Stimulated activated effector memory CD8-positive, alpha-beta T cell treated with anti-CD3 and anti-CD28 coated beads, Interleukin-12 subunit alpha, Interleukin-12 subunit beta, amount 100 ng/mL, for 72 hours (primary cell): ENCODE measurements at places on chromosomes 5 and 9.

- DNase-seq = no peak
Measured at GRCh38 chr5:52800394-52801213, 12.9 kb downstream of the ITGA1 start.

- no peak for DNase-seq
Measured at GRCh38 chr5:157485811-157486210, 25.8 kb downstream of the NIPAL4 start.

DNA sequence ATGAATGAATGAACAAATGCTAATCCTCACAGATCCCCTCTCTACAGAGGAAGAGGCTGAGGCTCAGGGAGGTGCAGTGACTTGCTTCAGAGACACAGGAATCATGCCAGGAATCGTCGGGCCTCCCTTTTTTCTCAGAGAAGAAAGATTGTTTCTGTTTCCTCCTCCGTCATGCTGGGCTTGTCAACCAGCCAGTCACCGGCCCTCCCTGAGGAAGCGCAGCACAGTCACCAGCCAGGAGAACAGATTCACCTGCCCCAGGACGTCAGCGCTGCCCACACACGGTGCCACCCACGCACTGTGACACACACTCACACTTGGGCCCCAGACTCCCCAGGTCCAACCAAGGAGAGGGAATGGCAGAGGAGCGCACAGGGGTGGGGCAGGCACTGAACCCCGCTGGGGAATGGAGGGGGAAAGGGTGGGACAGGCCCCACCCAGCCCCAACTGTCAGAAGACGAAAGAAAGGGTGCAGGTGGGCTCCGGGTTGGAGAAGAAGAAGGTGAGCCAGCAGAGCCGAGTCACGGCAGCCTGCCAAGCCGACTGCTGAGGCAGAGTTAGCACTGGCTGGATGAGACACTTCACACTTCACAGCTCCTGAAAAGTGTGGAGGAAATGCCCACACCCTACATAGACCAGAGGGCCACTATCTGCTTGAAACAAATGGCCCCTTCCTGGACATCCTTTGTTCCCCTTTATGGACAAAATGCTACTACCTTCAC lies 13.8 kb upstream of the ERGIC1 start:
- no peak for DNase-seq

GRCh38 chr5:51731421-51732029 lies 348.3 kb downstream of the ISL1 start:
- no peak for DNase-seq

GRCh38 chr9:114666851-114667250 lies 9.2 kb upstream of the TEX53 start:
- DNase-seq = no peak

DNA sequence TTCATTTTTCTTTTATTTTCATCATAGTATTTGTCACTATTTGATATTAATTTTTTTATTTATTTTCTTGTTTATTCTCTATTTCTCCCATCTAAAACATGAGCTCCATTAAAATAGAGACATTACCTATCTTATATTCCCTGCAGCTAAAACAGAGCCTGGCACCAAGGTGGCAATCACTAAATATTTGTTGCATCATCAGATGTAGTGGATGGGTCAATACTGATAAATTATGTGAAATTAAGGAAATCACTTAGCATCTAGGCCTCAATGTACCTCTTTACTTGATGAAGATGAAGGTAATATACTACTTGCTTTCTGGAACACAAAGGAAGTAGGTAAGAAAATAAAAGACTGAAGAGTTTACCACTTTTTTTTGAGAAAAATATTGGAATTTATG lies 24.6 kb downstream of the MFAP3 start:
- no peak for DNase-seq

DNA sequence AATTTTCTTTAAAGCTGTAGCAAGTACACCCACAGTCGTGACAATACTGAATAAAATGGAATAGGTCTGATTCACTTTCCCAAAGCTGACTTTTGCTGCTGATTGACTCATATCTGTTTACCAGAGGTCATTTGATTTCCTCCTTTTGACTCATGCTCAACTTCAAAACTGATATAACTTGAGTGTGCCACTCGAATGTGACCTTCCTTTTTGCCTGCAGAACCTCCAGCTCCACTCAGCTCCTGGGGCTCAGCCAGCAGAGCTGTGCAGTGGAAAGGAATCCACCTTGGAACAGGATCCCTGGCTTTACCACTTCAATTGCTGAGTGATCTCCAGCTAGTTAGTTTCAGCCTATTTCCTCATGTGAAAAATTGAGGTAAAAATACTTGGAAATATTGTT lies 84.1 kb downstream of the FEM1C start:
- DNase-seq = no peak

GRCh38 chr9:224026-224425 lies 9.4 kb downstream of the DOCK8 start:
- no peak for DNase-seq
